ENCODE measurements at places on chromosomes 2 and 18. TPM values are rescaled to one million over a fixed set of nuclear protein-coding genes. Genes with fewer than 3 reads are reported as not detected.

DSG4 gene
- not detected for total RNA-seq

COL6A3 gene
- total RNA-seq = 8.9 TPM

CIB4 gene
- total RNA-seq = not detected

DUSP11 gene
- 24.5 TPM for total RNA-seq

DNA sequence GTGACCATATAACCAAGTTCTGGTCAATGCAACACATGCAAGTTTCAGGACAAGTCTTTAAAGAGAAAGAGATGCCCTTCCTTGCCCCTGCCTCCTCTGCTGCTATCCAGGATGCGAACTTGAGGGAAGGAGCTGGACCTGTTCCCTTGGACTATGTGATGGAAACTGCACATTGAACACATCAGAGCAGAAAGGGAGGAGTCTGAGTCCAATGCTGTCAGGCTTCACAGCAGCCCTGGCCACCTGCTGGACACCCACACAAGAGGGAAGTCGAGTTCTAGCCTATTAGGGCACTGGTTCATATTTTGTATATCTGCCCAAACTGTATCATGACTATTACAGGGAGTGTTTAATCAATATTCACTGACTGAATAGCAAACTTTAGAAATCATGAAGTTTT is 38.3 kb upstream of the TEX51 start:
- no peak overlapping the region for H3K4me3 ChIP-seq
- no peaks in the 10 kb centered on the region for H3K4me1 ChIP-seq
- H3K27ac ChIP-seq = no peak overlapping the region
- no peaks in the 10 kb centered on the region for H3K27me3 ChIP-seq

DNA sequence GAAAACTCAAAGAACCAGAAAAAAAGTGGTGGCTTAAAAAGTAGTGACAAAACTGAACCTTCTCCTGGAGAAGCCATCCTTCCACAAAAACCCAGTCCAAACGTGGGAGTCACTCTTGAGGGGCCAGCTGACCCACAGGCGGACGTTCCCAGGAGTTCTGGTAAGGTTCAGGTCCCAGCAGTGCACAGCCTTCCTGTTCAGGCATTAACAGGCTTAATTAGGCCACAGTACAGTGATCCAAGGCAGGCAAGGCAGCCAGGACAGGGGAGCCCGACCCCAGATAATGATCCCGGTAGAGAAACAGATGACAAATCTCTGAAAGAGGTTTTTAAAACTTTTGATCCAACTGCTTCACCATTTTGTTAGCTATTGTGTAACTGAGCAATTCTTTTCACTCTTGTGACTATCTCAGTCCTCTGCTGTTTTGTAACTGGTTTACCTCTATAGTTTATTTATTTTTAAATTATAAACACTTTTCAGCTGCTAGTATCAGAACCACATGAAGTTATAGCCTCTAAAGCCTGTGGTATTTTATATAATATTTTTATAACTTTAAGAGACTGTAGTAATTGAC is 56.8 kb downstream of the ZC3H6 start:
- DNase-seq = no peak
- no peaks in the 10 kb centered on the region for H3K27me3 ChIP-seq
- H3K27ac ChIP-seq = no peak overlapping the region
- peaks cover 46% of the 10 kb centered on the region for H3K36me3 ChIP-seq
- H3K4me1 ChIP-seq = no peaks in the 10 kb centered on the region
- H3K4me3 ChIP-seq = no peak overlapping the region

- no peaks in the 10 kb centered on the region for H3K36me3 ChIP-seq
- no peaks in the 10 kb centered on the region for H3K27me3 ChIP-seq
- DNase-seq = no peak
- H3K4me3 ChIP-seq = no peak overlapping the region
- peaks cover 29% of the 10 kb centered on the region for H3K4me1 ChIP-seq
- H3K27ac ChIP-seq = no peak overlapping the region
Observed at GRCh38 chr18:22860807-22861206, 72.3 kb upstream of the RBBP8 start.

All from esophagus squamous epithelium (tissue), 5 donors.